ENCODE measurements at places on chromosomes 1 and 21.

GRCh38 chr1:97457446-97458089, 463.3 kb downstream of the DPYD start:
- DNase-seq = no peak

DNA sequence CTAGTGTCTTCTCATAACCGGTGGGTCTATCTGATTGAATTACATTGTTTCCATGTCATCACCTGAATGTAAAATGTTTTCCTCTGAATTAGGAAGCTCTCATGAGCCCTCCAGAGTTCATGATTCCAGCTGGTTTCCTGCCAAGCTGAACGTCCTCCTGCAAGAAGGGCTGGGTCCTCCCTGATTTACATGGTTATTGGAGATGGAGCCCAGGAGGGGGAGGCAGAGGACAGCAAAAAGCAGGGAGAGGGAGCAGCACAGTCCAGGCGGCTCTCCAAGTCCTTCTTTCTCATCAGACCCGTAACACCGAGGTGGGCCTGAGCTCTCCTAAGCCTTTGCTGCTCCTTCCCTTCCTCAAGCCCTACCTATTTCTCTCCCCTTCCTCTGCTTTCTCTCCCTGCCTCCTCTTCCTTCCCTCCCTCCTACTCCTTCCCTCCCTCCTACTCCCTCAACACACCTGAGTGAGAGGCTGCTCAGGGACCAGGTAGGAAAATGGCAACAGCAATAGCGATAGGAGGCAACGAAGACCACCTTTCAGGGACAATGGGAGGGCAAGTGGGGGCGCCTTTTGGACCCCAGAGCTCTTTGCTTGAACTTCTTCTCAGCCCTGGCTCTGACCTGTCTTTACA, 265.9 kb downstream of the PRDM2 start:
- no peak for DNase-seq

DNA sequence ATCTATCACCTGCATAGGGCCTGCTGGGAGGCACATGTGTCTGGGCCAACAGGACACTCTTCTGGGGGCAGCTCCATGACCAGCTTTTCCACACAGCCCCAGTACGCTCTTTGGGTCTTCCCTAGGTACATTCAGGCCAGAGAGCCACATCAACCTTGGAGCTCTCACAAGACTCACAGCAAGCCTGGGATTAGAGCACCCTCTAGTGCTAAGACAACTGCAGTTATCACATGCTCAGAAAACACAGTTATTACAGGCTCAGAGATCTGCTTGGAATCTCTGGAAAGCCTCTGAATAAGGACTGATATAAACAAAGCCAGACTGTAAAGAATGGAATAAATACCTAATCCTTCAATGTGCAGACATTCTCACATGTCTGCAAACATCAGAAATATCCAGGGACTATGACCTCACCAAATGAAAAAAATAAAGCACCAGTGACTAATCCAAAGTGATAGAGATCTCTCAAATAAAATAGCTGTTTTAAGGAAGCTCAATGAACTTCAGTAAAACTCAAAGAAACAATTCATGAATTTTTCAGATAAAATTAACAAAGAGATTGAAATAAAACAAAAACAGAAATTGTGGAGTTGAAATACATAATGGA, 563.9 kb upstream of the NR5A2 start:
- DNase-seq = no peak

- no peak for DNase-seq
These were observed 75.8 kb downstream of the TRIM33 start for GRCh38 chr1:114435088-114435715.

DNA sequence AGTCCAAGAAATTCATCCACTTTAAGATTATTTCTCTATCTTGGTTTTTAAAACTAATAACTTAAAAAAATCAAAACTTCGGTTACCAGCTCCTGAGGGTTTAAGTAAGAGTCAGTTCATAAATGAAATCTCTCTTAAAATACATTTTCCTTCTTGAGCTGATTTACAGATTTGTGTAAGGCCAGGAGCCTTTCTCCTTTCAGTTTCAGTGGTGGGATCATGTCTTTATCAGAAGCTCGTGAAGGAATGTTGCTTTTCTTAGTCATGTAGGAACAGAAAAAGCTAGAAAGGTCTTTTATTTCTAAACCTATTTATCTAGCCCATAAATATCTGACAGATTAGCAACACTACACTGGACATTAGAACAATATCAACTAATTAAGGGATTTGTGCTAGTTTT, 390.2 kb downstream of the GPATCH2 start:
- DNase-seq = no peak
